ENCODE measurements at places on chromosomes 1 and 21.

GRCh38 chr1:193633093-193633492 lies 446.7 kb upstream of the B3GALT2 start:
- no peak for DNase-seq

- DNase-seq: no peak
Observed at GRCh38 chr1:942411-942821, 16.6 kb downstream of the NOC2L start.

DNA sequence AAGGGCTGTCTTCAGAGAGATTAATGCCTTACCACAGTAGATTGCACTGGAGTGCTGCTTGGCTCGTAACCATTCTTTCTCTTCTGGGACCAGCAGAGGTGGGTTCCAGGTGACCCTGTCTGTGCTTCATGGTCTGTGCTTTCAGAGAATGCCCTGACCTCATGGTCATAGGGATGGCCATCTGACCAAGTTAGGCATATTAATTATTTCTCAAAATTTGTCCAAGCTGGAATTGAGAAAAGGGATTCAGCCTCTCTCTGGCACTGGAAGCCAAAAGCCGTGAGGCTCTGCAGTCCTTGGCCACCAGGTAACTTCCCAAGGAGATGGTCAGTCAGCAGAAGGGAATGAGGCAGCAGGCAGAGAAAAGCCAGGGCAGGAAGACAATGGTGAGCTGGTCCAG lies 37.2 kb upstream of the TSPAN2 start:
- DNase-seq: no peak

DNA sequence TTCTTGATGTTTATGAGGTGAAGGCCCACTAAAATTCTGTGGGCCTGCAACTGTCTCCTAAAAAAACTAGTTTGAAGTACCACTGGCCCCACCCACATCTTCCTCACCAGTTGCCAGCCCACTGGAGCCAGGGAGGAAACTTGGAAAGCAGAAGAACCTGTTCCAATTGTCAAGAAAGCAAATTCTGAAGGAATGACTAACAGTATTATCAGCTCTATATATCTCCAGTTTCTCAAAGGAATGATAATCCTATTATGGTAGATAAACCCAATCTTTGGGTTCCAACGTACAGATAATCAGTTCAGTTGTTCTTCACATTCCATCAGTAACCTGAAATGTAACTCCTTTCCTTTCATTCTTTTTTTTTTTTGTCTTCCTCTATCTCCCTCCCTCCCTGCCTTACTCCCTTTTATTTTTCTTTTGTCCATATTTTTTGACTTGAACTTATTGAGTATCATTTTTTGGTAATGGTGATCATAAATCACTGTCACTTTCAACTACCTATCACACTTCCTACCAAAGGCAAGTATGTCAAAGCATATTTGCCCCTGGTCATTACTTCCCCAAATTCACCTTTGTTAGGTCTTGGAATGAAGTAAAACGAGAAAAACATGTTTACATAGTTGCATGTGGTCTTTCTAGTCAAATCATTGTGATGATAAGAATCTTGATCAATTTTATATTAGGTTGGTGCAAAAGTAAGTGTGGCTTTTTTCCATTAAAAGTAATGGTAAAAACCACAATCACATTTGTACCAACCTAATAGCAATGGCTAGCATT lies 943.4 kb downstream of the TTLL7 start:
- no peak for DNase-seq

DNA sequence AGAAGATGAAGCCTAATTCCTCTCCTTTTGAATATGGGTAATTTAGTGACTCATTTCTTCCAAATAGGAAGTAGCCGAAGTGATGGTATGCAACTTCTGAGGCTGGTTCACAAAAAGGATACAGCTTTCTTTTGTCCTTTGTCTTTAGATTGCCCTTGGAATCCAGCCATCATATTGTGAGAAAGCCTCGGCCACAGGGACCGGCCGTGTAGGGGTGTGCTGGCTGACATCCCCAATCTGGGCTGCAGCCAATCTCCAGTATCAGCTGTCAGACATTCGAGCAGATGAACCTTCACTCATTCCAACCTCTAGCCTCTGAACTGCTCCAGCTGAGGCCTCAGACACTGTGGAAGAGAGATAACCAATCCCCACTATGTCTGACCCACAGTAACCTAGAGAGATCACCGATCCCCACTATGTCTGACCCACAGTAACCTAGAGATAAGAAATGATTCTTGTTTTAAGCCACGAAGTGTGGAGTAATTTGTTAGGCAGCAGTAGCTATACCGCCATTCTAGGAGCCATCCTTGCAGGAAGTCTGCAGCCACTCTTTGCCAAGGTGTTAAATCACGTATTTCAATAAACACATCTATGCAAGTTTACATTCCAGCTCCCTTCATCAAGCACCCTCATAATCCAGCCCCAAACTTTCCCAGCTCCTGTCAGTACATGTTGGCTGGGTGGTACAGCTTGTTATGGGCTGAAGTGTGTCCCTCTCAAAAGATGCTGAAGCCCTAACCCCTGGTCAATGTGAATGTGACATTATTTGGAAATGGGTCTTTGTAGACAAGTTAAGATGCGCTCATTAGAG lies 2.9 kb upstream of the DIP2A start:
- DNase-seq: peak; percentile 30

GRCh38 chr1:220164116-220164515 lies 70.2 kb downstream of the IARS2 start:
- DNase-seq: no peak

DNA sequence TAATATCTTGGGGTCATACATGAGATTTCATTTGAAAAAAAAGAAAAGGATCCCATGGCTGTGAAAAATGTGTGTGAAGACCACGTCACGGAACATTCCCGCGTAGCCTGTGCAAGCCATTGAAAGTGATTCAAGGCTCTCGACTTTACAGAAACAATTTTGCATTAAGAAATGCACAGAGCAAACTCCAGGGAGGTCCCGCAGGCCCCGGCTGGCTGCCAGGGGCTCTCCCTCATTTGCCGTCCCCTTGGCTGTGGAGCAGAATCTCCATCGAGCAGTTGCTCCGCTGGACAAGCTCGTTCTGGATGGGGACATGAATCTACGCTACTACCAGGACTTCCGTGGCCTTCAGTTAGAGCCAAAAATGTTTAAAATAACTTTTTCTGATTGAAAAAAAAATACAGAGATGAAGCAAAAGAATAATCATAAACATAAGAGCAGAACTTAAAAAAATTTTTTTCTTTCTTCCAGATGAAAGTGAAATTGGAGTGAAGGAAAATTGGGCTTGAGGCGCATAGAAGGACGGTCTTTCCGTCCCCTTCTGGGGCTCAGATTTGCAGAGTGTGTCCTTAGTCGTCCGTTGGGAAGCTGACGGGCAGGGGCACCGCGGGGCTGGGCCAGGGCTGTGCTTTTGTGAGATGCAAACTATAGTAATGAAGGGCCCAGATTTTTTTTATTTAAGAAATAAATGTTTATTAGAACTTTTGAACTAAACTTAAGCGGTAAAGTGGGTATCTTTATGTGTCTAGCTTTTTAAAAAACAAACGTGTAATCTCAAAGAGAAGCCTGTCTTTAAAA lies 68.1 kb upstream of the ARHGEF16 start:
- no peak for DNase-seq

DNA sequence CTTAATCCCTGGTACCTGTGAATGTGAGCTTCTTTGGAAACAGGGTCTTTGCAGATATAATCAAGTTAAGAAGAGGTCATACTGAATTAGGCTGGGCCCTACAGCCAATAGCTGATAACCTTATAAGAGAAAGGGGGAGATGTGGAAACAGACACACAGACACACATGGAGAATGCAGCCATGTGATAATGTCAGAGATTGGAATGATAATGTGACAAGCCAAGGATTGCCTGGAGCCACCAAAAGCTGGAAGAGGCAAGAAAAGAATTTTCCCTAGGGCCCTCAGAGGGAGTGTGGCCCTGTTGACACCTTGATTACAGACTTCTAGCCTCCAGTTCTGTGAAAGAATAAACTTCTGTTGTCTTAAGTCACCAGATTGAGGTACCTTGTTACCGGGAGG lies 114.5 kb upstream of the SOD1 start:
- no peak for DNase-seq

GRCh38 chr21:26565111-26565510 lies 8.0 kb downstream of the CYYR1 start:
- DNase-seq: peak; percentile 60

GRCh38 chr1:59879574-59879973 lies 47.0 kb downstream of the CYP2J2 start:
- DNase-seq: peak; percentile 46

DNA sequence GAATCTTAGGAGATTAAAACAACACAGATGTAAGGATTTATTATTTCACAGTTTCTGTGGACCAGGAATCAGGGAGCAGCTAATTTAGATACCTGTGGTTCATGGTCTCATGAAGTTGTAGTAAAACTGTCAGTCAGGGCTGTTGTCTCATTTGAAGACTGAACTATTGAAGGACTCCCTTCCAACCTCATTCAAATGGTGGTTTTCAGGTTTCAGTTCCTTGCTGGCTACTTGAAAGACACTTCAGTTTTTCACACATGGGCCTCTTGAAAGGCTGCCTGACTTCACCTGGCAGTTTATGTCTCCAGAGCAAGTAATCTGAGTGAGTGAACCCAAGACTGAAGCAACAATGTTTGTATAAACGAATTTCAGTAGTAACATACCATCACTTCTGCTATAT lies 915.9 kb downstream of the PLA2G4A start:
- no peak for DNase-seq

DNA sequence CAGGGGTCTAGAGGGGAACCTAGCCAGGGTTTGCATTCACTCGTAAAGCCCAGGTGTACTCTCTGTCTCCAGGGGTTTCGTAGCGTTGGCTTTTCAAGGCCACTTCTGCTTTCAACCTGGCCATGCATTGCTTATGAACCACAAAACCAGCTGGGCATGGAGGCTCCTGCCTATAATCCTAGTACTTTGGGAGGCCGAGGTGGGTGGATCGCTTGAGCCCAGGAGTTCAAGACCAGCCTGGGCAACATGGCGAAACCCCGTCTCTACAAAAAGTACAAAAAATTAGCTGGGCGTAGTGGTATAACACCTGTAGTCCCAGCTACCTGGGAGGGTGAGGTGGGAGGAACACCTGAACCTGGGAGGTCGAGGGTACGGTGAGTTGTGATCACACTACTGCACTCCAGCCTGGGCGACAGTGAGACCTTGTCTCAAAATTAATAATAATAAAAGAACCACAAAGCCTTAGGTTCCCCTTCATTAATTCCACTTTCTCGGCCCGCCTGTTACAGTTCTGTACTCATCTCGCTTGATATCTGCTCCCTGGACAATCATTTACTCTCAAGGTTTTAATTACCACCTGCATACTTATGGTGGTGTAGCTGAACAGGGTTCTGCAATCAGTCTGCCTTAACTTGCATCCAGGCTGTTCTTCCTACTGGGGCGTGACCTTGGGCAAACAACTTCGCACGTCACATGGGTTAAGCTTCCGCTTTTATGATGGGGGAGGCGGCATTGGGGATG lies 6.1 kb downstream of the SLC16A4 start:
- no peak for DNase-seq

- DNase-seq: no peak
Observed at GRCh38 chr1:248114890-248115289, 19.9 kb downstream of the OR2L13 start.

DNA sequence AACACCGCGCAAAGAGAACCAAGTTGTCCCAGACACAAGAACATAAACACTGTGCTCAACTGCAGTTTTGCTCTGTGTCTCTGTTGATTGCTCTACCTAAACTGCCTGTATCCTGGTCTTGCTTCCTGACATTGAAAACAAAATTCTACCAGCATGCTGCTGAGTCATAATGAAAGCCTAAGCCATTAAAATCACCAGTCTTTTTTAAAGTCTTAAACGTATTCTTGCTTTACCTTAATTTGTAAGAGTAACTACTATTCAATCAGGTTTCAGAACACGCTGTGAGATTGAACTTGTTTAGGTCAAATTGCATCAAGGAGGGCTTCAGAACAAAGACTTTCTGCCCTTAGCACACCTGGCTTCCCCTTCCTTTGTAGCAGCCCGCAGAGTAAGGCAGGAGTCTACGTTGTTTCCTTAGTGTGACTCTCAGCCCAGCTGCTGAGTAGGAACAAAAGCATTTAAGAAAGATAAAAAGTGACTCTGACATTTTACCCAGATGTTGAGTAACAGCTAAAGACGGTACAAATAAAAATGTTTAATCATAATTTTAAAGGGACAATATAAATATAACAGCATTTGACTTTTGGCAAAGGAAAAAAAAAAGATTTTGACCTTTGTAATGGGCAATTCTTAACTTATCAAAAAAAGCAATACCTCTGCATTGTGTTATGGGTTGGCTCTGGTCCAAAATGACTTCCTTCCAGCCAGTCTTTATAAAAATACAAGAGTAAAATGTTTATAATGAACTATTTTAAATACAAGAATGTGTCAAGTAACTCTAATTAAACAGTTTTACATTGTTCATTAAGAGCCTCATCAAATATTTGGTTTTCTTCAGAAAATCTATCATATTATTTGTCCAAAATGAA lies 186.9 kb upstream of the ADGRL4 start:
- no peak for DNase-seq

- DNase-seq: no peak
Observed at GRCh38 chr21:41653954-41654491, 112.8 kb downstream of the RIPK4 start.

- no peak for DNase-seq
Observed at GRCh38 chr1:35925741-35926140, 5.2 kb upstream of the AGO3 start.

DNA sequence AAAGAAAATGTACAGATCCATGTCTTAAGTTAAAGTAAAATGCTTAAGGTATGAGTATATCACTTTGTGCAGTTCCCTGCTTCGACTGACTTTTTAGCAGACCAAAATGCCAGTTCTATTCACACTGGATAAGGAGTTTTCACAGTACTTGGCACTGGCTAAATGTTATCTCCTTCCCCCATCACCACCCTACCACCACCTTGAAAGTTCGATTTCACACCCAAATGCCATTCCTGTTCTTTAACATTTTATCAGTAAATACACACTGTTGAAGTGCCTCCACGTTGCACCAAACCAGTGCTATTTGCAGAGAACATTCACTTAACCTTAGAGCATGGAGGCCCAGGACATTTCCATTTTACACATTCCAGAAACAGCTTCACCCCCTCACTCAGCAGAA lies 100.0 kb downstream of the URB2 start:
- DNase-seq: no peak

All from suppressor macrophage treated with lipopolysaccharide for 4 hours (primary cell).